Stimulated activated CD4-positive, alpha-beta T cell treated with anti-CD3 and anti-CD28 coated beads, TNF-alpha, amount 100 ng/mL, for 1 hour (primary cell): ENCODE measurements at places on chromosomes 5 and 9.

- no peak for DNase-seq
Measured at GRCh38 chr5:81300921-81301270, 491 bp upstream of the ZCCHC9 start.

GRCh38 chr5:104327801-104328200 is 765.2 kb upstream of the NUDT12 start:
- DNase-seq = no peak

DNA sequence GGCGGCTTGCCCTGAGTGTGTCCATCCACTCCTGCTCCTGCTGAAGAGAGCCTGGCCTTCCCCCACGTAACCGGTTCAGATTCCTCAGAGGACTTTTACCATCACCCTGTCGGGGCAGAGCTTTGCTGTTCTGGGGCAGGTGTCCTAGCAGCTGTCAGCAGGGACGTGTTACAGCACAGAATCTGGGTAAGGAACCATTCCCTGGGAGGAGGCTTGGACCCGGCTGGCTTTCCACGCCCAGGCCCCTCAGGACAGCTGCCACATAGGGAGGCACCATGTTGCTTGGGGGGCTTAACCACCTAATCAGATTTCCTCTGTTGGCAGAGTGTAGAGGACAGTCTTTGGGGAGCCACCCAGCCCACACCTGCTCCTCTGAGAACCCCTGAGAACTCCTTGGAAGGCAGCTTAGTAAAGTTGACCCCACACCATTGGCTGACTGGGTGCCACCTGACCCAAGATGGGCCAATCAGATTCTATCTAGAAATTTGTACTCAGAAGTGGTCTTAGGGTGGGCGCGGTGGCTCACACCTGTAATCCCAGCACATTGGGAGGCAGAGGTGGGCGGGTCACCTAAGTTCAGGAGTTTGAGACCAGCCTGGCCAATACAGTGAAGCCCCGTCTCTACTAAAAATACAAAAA is 23.3 kb upstream of the EEIG1 start:
- DNase-seq = no peak

DNA sequence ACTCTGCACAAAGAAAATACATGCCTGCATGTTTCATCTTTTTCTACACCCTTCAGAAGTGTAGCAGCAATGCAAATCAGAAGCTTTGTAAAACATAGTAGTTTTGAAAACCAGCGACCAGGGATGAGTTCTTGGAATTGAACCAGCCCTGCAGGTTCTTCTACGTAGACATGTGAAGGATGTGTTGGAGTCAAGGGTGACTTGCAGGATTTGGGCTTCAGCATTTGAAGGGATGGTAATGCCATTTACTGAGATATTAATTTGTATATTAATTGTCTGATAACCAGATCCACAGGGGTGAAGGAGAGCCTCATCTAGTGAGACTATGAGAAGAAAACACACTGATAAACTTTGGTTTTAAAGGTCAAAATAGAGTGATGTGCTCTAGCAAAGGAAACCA is 72.4 kb downstream of the KIAA1958 start:
- no peak for DNase-seq

DNA sequence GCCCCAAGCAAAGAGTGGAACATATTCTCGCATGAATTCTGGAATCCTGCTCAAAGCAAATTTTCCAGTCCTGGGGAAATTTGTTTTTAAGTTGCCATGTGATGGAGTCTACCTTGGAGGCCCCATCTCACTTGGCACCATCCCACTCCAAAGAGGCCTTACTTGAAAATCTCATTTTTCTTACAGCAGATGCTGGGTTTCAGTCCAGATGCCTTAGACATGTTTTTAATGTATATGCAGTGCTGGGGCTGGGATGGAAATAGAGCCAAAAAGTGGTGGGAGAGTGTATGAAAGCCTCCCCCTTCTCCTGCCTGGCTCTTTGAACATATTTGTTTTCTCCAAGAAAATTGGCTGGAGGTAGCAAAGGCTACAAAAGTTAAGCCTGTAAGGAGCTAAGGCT is 493.7 kb downstream of the ENC1 start:
- no peak for DNase-seq

DNA sequence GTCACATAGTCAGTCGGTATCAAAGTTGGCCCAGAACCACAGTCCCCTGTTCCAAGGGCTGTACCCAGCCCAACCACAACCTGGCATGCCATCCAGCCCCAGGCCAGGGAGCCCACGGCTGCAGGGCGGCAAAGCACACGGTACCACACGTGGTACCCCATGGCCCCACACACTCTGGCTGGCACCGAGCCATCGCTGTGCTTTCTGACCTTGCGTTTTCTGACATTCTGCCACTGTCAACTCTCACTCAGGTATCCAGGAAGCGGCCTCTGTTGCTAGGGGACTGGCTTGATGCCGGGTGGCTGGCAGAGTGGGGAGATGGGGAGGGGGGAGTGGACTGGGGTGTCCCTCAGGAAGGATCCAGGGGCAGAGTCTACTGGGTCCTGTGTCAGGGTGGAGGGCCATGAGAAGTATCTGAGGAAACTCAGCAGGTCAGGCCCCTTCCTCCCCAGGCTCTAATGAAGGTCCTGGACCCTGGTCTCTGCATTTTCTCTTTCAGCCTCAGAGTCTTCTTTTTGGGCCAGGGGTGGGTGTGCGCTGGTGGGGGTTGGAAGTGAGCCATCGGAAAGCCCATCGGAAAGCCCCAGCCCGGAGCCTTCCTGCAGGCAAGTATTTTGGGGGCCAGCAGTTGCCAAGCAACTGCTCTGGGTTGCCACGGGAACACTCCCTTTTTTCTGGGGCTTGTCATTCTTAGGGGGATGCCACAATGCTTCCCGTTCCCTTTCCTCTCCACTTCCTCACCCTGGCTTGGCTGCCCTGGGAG is 21.0 kb upstream of the RALGDS start:
- DNase-seq = peak; percentile 41

- no peak for DNase-seq
Measured at GRCh38 chr9:77743386-77743785, 95.3 kb upstream of the GNA14 start.

GRCh38 chr9:76519075-76519835 is 60.3 kb downstream of the GCNT1 start:
- DNase-seq = no peak

DNA sequence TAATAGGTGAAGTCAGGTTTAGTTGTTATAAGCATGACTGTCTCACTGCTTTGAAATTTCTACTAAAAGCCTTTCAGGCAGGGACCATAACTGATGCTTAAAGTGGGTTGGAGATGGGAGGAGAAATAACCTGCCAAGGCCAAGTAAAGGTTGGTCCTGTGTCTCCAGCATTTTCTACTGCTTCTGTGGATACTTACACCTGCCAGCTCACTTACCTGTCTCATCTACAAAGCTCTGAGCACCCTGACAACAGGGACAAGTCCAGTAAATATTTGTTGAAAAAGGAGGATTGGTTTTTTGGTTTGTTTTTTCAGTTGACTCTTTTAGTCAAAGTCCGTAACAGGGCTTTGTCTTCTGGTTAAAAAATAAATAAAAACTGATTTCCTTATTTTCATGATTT is 38.6 kb downstream of the GRAMD2B start:
- no peak for DNase-seq

DNA sequence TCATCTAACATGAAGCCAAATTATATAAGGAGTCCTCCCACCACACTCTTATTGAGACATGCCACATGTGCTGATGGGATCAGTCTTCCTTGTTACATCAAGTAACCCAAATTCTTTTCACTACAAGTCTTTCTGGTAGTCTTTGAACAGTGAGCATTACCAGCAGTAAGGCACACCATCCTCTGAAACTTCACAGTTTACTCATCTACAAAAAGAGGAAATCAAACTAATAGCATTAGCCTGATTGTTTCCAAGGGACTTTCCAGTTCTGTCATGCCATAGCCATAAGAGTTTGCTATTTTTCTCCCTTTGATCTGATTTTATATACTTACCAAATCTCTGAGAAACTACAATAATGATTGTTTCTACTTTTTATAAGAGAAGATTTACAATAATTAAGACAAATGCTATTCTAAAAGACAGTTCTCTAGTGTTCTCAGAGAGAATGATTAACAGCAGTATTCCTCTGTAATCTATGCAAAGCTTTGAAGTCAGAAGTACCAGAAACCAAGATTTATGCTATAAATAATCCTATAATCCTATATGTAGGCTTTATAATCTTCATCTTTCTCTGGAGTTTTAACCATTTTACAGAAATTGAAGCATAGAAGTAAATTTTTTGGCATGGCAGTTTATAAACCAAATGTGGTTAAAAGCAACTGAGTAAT is 166.2 kb upstream of the ACO1 start:
- no peak for DNase-seq

GRCh38 chr9:137487454-137488326 is 28.6 kb upstream of the NSMF start:
- DNase-seq = no peak

DNA sequence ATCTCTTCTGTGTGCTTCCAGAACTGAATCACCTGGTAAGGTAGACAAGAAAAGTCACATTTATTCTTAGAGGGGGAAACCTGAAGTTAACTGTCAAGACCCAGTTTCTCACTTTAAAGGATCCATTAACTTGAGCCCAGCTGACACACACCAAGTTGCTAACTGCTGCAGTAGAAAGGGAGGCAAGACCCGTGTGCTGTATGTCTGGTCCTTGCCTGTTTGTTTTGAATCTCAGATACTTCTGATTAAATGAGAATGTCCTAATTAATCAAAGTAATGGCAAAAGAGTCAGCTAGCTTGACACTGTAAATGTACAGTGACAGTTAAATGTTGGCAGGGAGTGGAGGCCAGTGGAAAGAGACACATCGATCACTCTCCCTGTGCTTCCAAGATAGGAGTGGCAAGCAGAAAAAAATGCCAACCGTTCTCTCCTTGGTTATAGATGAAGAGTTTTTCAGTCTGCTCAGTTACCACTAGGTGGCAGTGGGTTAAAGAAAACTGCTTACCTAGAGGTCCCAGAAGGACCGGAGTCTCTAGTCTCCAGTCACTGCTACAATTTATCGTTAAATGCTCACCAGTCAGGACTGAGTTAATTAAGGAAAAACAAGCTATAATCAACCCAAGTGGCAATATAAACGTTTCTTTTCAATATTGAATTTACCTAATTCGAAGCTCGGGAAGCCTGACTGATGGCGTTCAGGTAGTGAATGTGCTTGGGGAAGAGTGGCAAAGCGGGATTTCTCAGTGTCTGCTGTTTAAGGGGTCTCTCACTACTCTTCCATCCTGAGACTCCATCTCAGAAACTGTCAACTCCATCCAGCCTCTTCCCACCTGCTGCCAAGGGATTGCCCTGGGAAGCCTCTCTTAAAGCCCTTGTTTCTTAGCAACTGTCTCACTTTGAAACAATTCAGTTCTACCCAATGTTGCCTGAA is 18.4 kb downstream of the LSM11 start:
- no peak for DNase-seq

DNA sequence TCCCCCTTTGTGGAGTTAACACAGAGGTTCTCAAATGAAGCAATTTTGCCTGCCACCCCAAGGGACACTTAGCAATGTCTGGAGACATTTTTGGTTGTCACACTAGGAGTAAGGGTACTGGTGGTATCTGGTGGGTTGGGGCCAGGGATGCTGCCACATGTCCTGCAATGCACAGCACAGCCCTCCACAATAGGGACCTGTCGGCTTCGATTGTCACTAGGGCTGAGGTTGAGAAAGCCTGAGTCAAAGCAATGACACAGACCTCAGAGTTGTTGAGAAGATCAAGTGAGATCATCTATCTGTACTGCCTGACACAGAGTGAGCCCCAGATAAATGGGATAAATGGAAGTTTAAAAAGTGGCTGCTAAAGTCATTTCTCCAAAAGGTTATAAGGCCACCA is 249.2 kb upstream of the KLF4 start:
- DNase-seq = no peak

DNA sequence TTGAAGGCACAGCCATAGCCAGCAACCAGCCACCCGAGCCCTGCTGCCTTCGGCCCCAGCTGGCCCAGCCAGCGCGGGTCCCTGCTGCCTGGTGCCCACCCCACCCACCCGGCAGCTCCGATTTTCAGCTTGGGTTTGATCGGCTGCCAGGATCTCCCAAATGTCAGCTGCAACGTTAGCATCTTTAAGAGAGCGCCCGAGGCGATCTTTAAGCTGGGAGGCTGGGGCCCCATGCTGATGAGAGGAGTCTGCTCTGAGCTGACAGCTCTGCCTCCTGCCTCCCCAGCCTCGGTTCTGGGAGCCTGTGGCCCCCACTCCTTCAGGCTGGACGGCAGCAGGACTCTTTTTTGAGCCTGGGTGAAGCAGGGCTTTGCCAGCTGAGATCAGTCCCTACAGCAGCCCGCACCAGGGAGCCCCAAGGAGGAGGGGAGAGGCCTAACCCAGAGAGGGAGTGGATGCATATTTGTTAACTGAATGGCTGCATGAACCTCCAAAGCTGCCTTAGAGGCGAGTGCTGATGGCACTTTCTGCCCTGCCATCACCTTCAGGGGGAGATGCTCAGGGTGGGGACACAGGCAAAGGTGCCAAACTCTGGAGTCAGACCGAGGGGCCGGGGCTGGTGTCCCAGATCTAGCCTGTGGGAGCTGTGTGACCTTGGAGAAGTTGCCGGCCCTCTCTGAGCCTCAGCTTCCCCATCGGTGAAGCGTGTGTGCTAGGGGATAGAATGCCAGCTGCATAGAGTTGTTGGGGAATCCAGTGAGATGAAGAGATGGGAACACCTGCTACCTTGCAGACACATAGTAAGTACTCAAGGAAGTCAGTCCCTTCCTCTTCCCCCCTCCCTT is 165.5 kb downstream of the C9orf50 start:
- DNase-seq = no peak

- DNase-seq = no peak
Measured at GRCh38 chr5:38135486-38136039, 122.8 kb upstream of the EGFLAM start.

DNA sequence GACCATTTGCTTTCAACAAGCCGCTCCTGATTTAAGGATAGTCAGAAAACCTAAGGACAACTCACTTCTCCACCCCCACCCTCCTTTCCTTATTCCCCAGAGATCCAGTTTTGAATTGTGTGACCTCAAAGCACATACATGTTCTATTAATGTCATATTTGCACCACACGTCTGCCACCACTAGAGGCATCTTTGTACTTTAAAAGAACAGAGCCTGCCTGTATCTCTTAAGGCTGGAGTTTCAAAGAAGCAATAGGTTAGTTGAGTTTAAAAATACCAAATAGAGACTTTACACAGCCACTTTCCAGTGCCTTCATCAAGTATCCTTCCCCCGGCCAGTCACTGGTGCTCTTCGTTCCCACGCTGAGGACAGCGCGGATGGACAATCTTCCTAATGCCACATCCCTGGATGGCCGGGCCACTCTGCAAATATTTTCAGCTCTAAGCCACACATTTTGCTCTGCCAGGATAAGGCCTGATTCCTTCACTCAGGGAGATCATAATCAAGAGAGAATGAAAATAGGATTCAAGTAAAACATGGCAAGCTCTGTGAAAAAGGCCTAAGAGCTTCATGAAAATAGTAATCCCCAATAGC is 146.3 kb downstream of the SNCAIP start:
- no peak for DNase-seq
